HS-5 (cell line): ENCODE measurements at places on chromosomes 2 and 18.

GRCh38 chr18:37019157-37019827, 190.4 kb downstream of the KIAA1328 start:
- DNase-seq: no peak

- DNase-seq: peak; percentile 24
Measured at GRCh38 chr2:218569038-218569431, 396 bp downstream of the CNOT9 start.

- DNase-seq: no peak
Measured at GRCh38 chr2:9212010-9212635, 5.5 kb downstream of the ASAP2 start.

DNA sequence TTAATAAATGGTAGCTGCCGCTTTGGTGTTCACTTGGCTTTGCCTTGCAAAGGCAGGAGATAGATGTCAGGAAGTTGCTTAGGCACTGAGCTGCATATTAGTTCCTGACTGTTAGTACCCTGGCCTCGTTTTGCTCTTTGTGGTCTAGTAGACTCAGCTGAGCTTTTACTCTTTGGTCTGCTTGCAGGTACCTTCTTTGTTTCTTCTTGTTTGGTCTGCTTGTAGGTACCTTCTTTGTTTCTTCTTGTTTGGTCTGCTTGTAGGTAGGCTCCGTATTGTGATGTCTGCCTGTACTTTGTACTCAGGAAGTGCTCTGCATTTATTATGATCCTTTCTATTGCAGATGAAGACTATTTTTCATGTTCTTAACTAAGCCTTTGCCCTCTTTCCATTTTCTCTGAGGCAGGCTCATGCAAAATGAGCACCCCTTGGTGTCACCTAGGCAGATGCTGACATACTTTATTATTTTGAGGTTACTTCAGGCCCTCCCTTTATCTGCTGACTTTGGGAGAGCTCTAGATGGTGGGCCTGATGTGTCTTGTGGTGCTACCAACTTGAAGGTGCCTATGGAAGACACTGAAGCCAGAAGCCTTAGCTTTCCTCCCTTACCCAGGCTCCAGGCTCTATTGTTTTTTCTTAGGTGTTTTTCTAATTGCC, 6.0 kb downstream of the RPIA start:
- DNase-seq: no peak

DNA sequence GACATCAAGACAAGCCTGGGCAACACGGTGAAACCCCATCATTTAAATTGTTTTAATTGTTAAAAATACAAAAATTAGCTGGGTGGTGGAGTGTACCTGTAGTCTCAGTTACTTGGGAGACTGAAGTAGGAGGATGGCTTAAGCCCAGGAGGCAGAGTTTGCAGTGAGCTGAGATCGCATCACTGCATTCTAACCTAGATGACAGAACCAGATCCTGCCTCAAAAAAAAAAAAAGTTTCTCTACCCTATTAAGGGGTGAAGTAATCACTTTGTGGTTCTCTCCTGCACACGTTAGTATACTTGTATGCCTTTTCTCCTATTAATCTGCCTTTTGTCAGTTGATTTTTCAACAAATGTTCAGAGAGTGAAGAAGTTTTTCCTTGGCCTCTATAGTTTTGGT, 18.1 kb upstream of the PUM2 start:
- DNase-seq: no peak

DNA sequence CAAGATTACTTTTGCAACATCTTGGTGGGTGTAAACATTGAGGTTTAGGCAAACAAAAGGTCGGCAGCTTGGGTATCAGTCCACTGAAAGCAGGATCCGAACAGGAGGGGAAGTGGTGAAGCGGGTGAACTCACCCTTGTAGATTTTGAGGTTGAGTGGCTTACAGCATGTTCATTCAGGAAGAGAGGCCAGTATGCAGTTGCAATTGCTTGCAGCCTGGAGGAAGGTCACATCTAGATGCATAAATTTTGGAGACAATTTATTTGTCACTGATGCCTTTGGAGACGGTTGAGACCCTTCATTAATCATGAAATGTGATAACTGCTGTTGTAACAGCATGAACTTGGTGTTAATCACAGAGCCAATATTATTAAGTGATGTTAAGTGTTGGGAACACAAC, 131.1 kb downstream of the LTBP1 start:
- no peak for DNase-seq
